GM10248 (cell line): ENCODE measurements at places on chromosomes 1 and 21.

- DNase-seq = no peak
Observed at GRCh38 chr21:16838331-16838730, 674.5 kb upstream of the CXADR start.

GRCh38 chr1:212293579-212293978 lies 8.4 kb downstream of the PPP2R5A start:
- no peak for DNase-seq

GRCh38 chr1:54701996-54702395 lies 13.7 kb upstream of the TTC4 start:
- no peak for DNase-seq

DNA sequence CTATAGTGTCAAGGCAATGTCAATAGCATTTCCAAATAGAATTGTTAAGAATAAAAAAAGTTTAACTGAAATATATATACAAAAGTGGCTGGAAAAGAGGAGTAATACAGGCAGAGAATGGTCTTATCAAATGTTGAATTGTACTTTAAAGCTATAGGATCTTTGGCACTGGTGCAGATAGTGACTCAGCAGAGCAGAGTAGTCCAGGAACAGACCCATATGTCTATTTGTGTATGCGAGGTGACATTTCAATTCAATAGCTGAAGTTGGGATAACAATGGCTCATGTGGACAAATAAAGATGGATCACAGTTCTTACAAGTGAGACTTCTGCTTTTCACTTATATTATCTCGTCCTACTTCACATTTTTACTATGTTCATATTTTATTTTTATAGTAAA lies 543.0 kb upstream of the B3GALT2 start:
- no peak for DNase-seq

DNA sequence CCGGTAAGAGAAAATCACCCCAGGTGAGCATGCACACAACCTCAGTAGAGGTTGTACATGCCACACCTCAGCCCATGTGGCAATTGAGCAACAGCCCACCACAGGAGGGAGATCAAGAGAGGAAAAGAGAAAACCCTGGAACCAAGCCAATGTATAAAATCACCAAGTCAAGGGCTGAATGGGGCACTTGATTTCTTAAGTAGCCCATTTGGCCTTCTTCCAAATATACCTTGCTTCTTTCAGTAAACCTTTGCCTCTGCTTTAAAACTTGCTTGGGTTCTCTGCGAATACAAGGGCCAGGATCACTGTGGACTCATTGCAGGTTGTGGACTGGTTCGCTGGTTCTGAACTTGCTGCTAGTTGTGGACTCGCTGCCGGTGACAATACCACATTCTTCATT lies 1814.0 kb downstream of the PLA2G4A start:
- no peak for DNase-seq

DNA sequence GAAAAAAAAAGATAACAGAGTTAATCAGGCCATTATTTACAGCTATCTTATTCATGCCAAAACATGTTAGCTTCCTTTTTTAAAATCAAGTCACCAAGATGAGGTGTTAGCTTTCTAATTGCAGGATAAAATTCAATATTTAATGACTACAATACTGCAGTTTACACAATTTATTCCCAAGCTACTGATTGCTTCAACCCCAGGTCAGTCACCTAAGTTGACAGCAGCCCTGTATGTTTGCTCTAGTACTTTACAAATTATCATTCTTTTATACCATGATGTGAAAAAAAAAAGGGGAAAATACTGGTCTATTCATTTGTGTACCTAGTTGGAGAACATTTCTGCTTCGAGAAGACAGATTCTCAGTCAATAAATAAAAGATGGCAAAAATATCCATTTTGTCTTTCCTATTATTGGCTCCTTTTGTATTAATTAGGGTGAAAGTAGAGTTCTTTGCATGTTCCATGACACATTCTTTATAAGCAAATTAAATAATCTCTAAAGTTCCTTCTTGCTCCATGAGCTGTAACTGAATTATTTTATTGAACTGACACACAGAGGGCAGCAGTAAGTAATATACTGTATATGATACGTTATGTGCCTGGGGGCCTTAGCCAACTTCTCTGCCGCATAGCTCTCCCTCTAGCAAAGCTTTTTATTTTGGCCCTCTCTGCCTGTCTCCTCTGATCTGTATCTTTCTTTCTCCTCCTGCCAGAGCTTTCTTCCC lies 48.0 kb downstream of the DIPK1A start:
- DNase-seq = no peak

DNA sequence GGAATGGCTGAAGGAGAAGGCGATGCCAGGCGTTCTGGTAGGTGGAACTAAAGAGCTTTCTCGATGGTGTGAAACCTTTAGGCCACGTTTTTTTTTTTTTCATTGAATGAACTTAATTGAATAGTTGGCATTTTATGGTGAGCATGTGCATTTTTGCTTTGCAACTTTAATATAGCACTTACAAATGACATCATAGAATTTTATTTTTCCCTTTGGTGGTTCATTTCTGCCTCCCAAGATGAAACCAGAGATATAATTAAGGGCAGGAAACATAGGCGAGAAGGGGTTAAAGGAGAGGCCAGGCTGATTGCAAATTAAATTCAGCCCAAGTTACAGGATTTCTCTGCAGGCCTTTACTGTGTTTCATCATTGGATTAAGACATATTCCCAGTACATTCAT lies 85.5 kb upstream of the L1TD1 start:
- DNase-seq = no peak
